A549 treated with GW870086 at 1 μM for 4 hours (cell line): ENCODE measurements at places on chromosomes 2 and 18. TPM values are rescaled to one million over a fixed set of nuclear protein-coding genes. Genes with fewer than 3 reads are reported as not detected.

The CRYBA2 gene
- total RNA-seq: not detected in 5 replicates

The RTP5 gene
- total RNA-seq: not detected in 5 replicates

The OTOS gene
- total RNA-seq: not detected in 5 replicates

The ZEB2 gene
- total RNA-seq: 4.0 to 8.3 TPM (median 6.4 TPM) in 5 replicates
